ENCODE measurements at places on chromosomes 7 and 10.

DNA sequence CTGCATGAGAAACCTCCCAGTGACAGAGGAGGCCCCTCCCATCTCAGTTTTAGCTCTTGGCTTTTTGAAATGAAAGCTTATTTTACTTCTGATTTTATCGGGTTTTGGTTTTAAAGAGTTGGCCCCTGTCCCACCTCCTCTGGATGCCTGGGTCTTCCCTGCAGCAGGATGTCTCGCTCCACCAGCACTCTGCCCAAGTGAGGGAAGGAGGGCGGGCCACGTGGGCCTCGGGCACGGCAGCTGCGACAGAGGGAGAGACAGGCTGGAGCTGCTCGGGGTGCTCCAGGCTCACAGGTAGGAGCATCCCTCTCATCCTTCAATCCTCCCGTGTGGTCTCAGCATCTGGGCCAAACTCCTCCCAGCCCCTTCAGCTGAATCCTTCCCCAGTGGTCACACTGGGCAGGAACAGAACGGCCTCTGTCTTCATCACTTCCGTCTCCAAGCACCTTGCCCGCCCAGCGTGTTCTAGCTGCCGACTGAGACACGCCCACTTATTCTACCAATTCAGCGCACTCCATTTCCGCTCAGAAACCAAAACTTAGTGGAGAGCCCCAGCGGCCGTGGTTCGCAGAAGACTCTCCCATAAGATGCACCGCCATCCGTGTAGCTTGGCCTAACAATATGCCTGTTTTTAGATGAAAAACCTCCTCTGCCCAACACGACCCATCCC lies 222.9 kb downstream of the GLRX3 start:
- DNase-seq = no peak

- DNase-seq = no peak
These were observed 7.3 kb upstream of the FOXL3 start for GRCh38 chr7:282621-283020.

DNA sequence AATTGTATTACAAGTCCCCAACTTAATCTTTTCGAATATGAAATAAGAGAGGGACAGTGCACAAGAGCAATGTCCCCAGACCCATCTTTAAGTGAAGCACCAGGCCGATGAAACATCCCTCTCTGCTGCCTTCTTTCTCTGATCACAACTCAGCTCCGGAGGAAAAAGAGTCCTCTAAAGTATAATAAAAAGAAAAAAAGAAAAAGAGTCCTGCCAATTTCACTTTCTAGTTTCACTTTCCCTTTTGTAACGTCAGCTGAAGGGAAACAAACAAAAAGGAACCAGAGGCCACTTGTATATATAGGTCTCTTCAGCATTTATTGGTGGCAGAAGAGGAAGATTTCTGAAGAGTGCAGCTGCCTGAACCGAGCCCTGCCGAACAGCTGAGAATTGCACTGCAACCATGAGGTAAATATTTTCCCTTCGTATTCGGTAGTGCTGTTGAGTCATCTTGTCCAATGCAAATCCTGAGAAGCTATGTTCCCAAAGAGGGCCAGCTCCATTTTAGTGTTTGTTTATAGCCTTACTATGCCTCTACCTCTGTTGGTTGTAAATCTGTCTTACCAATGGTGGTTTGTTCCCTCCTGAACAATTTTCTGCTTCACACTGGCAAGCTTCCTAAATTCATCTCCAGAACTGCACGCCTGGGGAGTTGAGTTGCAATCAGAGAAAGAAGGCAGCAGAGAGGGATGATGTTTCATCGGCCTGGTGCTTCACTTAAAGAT lies at the start of gene IFIT2:
Gene IFIT2, plus strand, starts transcription at position 326 of the 725 bp plus-strand sequence. Its CDS starts 78 bp downstream, at position 404.
- peak; percentile 80 for DNase-seq

DNA sequence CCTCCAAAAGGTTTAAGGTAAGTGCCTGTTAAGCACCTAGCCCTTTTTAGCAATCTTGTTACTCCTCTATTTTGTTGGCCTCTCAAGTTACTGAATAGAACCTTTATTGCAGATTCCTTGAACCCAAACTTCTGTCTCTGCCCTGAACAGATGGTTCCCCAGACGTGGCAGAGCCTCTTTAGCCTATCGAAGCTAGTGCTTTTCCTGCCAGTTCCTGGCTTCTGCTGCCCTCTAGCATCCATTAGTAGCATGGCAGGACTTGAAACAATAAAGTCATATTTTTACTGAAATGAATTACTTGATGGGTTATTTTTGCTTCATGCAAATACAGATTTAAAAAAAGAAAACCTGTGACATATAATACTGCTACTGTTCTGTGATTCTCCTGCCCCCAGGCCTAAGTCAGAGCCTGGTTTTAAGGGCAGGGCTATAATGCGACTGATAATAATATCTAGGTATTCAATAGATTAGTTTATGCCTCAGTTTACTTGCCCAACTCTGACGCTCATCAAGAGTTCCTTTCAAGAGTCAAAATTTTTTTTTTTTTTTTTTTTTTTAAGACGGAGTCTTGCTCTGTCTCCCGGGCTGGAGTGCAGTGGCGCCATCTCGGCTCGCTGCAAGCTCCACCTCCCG lies 84.3 kb upstream of the PHF14 start:
- DNase-seq = peak; percentile 64

DNA sequence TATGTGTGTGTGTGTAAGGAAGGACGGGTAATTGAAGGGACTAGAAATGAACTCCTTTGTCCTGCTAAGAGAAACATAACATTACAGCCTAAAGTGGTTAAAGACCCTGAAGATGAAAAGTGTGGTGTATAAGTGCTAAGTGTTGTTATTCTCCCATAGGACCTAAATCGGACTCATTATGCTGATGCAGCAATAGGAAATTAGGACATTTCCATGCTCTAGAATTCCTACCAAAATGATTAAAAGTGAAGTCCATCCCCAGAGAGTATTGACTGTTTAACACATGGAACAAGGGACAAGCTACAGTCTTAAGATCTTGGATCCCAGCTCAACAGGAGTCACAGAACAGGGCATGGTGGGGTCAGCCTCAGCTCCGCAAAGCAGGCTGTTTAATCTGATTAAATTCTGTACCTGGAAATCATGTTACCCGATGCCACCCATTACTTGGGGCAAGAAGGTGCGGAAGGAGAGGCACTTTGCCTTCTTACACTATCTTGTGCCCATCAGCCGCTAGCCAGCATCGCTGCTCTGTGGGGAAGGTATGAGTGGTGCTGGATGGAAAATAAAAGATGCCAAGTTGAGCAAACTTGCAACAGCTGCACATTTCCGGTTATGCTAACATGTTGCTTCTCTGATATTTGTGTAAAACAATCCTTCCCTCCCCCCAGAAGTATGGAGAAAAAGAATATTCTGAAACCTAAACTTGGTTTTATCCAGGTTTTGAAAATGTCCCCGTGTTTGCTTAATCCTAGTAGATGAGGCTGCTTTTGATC lies 100.5 kb downstream of the CREB5 start:
- DNase-seq = no peak

DNA sequence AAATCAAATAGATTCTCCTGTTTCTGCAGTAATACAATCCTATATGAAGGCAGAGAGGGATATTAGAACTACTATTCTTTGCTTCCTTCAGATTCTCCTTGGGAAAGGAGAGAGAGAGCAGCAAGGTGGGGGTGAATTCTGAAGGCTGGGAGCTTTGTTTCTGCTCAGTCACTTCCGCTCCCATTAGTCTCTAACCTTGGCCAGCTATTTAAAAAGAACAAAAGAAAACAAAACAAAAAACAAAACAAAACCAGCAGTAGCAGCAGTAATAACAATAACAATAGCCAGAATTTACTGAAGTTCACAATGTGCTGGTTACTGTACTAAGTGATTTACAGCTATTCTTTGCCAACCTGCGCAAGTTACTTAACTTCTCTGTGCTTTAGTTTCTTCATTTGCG lies 9.9 kb downstream of the GPR85 start:
- no peak for DNase-seq

DNA sequence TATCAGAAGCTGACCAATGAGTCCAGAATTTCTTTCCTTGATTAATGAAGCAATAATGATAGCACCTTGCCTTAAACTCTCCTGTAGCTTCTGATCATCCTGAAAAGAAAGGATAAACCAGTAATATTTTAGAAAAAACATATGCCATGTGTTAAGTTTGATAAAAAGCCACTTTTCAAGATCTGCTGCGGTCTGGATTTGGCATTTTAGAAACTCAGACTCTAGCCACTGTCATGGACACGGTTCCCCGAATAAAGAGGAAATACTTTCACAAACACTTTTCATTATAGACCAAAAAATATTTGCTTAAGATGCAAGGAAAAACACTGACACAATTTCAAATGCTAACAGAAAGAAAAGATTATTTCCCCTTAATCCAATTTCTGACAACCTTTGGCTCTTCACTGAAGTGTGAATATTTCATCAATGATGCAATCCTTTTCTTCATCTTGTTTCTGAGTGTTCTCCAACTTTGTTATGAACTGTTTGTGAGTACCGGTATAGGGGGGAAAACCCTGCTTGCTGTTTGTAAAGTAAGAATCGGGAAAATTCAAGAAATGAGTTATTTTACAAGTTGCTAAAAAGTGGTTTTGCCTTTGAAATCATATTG lies 329.5 kb downstream of the CRPPA start:
- peak; percentile 55 for DNase-seq

DNA sequence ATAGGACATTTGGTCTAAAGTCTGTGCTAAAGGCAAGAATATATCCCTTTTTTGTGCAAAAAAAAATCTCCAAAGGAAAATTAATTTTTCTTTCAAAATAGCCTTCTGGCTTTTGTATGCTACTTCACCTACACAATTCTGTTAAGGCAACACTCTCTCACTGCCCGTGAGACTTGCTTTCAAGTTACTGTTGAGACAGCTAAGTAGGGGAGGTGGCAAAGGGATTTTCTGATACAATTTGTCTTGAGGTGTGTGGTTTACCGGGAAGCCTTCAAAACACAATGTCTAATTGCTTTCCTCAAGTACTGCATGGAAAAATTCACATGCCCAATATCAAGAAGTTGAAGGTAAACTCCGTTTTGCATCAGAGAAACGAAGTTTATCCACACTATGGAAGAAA lies 50.8 kb upstream of the RSU1 start:
- DNase-seq = no peak

GRCh38 chr10:97116462-97117162 lies 69.1 kb downstream of the SLIT1 start:
- DNase-seq = no peak

DNA sequence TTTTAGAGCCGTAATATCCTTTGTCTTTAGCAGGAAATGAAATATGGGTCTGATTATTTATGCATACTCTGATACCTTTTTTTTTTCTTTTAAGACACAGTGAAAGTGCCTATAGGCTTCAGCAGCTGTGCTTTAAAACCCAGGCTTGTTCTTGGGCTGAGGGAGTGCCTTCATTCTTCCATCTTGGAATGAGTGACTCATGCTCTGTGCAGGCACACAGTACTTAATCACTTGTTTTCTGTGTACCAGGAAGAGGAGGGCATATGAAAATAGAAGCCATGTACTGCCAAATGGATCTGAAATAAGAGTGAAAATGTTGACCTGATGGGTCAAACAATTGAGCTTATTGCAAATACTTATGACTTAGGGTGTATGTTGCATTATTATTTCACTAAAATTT lies 12.0 kb downstream of the INPP5F start:
- DNase-seq = peak; percentile 95

DNA sequence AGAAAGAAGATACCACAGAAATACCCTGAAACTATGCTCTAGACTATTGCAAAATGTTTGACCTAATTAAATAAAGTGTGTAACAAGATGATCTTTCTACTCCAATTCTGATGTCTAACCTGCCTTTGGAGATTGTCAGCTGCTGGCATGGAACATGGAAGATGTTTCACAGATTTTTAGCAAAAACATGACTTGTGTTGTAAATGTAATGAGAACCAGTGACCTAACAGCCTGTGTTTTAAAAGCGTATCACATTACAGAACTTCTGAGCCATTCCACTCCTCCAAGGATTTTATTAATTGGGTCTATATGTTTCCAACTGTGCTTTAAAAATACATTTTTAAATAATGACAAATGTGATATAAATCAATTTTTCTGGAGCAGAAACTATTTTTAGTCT lies 526.3 kb upstream of the SEMA3D start:
- DNase-seq = no peak

DNA sequence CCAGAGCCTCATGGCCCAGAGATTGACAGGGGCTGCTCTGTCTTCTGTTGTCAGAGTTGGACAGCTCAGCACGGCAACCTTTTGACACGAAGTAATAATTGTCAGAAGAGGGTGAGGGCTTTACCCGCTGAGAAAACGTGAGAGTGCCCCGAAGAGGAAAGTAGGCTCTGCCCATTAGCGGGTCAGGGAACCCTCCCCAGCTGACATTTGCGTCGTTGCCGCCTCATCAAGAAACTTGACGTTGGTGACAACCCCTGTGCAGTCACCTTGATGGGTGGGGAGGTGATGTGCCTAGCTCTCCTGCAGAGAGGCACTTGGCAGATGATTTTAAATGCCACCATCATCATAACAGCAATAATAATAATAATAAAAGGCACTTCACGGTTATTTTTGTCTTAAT lies 202.1 kb downstream of the USP6NL start:
- DNase-seq = no peak

DNA sequence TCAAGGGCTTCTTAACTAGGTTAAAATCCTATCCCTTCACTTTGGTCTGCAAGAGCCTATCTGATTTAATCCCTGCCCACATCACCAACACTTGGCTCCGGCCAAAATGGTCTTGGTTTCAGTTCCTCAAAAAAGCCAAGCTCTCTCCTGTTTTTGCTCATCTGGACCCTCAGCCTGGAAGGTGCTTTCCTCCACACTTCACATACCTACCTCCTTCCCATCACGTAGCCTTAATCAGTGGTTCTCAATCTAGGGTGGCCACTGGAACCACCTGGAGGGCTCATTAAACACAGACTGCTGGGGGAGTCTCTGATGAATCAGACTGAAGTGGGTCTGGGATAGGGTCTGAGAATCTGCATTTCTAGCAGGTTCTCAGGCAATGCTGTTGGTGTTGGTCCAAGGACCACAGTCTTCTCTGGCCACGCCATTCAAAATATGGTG lies 227.0 kb upstream of the AOAH start:
- no peak for DNase-seq

DNA sequence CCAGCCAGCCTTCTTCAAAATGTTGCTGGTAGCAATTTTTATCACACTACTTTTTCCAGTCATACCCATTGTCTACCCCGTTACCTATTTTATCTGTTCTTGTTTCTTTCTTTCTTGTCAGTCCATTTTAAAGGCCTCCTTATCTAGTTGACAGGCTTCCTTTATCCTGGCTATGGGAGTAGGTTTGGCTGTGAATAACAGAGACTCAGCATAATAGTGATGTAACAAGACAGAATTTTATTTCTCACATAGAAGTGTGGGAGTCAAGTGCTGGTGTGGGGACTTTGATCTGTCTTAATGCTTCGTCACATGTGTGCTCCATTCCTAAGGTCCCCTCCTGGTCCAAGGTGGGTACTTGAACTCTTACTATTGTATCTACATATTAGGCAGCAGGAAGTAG lies 283.6 kb downstream of the EXOC4 start:
- DNase-seq = no peak

DNA sequence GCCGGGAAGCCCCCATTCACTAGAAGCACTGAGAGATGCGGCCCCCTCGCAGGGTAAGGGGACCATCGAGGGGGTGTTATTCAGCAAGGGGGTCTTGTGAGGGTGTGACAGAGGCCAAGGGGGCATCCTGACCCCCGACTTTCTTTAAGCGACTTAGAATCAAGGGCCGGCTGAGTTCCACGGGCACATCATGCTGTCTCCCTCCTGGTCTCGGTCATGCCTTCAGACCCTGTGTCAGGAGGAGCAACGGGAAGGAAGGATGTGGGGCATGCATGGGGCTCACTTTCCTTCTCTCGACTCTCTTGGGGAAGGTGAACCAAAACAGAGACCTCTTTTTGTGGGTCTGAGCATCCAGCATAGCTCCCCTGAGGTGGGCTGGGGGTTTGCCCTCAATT lies 2.5 kb downstream of the ACSL5 start:
- DNase-seq = no peak

GRCh38 chr10:127500127-127500526 lies 49.0 kb upstream of the NPS start:
- no peak for DNase-seq

Data from iris pigment epithelial cell (primary cell).